ENCODE measurements at places on chromosomes 1 and 21.

DNA sequence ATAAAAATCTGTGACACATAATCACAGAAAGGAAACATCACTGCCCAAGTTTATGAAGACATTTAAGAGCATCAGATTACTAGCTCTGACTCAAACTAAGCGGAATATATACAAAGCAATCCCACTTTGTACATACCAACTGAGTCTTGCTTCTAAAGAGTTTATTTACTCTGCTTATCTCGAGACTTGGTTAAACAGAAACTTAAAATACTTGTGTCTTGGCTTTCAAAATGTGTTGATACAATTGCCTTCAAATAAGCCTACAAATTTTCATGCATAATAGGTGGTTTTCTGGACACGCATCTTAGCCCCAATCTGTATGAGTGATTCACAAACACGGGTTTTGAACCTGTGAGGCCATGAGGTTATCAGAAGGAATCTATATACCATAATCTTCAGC is 21.0 kb downstream of the CD160 start:
- DNase-seq: peak; percentile 79

DNA sequence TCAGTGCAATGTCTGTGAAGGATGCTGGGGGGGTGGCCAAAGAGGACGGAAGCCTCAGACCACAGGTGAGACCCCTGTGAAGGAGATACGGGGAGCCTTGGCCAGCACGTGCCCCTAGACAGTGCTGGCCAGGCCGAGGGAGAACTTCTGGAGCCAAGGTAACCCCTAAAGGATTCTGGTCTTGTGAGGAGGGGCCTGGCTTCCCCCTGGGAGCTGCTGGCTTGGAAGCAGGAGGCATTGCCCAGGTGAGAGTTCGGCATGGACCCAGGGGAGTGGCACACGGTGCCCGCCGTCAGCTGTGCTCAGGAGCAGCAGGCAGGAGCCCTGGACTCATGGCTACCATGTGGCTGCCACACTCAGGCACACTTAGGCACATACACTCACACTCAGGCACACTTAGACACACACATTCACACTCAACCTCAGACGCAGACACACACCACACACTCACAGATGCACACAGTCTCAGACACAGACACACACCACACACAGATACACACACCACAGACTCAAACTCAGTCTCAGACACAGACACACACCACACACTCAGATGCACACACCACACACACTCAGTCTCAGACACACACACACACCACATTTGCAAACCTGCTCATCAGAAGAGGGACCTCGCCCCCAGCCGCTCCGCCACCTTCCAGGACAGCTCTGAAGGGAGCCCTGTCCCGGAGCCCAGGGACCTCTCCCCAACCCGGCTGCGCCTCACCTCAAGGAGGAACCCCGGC is 1.1 kb upstream of the COL6A2 start:
- no peak for DNase-seq

- no peak for DNase-seq
Observed at GRCh38 chr1:230735447-230735846, 11.7 kb upstream of the CAPN9 start.

GRCh38 chr21:44492567-44493385 is 37.5 kb downstream of the LRRC3 start:
- DNase-seq: no peak

GRCh38 chr1:17682400-17682799 is 72.7 kb upstream of the ACTL8 start:
- DNase-seq: no peak

Data from astrocyte of the spinal cord (primary cell).